ENCODE measurements at places on chromosomes 1 and 21.

GRCh38 chr1:205301842-205302588, 19.5 kb downstream of the NUAK2 start:
- no peak for DNase-seq

GRCh38 chr1:212153635-212154034, 118.1 kb downstream of the DTL start:
- DNase-seq, result no peak

DNA sequence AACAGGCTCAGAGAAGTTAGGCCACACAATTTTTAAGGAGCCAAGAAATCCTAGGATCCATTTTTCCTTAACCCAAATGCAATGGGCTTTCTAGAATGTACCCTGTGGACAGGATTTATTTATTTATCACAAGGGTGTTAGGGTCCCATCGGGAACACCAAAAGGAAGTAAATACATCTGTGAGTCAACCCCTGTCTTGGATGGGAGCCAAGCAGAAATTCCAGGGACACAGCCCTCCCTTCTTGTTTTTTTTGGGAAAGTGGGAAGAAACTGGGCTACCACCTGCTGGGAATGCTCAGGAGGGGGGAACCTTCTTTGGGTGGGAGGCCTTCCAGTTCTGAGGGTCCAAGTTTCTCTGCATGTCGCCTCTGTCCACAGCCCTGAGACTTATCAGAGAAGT, 1.3 kb downstream of the CRNN start:
- no peak for DNase-seq

- DNase-seq, result no peak
Measured at GRCh38 chr1:7562729-7563605, 208.1 kb upstream of the VAMP3 start.

DNA sequence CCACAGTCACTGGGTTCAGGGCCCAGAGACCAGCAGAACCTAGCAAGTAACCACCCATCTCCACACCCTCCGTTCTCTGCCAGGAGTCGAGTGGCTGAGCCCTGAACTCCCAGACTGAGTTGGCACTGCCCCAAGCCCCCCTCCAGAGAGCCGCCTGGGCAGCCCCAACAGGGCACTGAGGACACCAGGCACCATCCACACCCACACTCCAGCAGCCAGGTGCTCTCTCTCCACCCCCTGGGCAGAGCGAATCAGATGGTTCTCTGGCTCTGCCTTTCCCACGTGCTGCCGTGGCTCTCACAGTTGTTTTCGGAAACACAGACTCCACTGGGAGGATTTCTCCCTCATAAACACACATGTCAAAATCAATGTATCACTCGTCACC, 13.6 kb downstream of the WDR4 start:
- DNase-seq, result no peak

DNA sequence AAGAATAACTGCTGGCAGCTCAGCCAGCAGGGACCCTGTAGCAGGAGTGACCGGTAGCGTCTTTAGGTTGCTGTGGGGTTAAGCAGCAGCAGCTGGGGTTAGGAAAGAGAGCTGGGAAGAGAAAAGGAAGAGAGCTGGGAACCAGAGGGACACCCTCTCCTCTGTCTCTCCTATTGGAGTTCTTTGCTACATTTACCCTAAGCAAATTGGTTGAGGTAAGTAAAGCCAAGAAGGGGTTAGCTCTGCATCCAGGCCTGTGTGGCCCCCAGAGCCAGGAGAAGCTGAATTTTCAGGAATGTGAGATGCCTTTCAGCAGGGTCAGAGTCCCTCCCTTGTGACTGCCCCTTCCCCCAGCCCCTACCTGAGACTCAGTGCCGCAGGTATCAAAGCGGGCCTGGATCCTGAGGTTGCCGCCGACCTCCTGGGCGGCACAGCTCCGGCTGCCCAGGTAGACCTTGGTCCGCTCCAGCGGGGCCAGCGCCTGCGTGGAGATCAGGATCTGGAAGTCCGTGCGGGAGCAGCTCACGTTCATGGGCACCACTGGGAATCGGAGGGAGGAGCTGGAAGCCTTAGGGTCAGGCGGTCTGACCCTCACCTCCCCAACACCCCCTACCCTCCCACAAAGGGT, 16.4 kb downstream of the CDCP2 start:
- DNase-seq, result no peak

- no peak for DNase-seq
Measured at GRCh38 chr1:155379180-155379579, 58.5 kb downstream of the RUSC1 start.

DNA sequence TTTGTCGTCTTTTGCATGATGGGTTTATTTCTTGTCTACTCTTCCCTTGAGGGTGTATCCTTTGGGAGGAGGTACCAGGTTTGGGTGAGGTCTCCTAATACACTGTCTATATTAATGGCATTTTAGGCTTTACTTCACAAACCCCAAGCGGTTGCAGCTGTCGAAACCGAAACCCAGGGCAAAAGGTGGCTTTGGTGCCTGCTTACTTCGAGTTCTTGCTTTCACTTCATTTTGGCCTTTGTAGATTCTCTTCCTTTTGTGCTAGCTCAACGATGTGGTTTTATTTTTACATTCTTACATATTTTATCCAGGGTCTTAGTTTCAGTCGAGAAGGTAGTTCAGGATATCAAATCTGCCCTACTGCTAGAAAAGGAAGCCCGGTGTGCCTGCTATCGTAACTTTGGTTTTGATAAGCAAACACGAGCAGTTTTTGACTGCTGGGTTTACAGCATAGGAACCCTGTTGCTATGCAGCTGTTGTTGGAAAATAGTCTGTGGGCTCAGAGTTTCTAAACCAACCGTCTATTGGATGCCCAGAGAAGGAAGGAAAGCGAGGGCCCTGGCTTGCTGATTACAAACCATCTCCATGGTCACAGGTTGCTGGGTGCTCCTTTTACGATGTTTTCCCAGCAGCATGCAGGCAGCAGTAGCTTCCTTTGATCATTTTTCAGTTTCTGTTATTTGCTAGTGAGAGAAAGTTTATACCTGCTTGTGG, 9.8 kb upstream of the TSPAN2 start:
- DNase-seq, result no peak

GRCh38 chr21:45292399-45293219, 4.9 kb upstream of the POFUT2 start:
- DNase-seq, result no peak

DNA sequence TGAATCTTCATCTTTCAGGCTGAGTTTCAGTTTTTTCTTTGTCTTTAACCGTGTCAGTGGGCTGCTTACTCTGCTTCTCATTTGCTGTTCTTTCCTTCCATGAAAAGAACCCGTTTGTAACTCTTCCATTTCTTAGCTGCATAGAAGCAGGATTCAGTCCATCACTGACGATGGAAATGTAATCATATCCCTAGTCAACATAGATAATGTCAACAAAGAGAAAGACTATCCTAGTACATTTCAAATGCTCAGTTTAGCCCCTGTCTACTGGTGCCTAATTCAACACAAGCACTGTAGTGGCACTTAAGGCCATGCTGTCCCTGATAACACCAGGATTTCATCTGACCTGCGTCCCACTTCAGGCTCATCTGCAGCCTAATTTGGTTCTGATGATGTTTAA, 376 bp downstream of the GBP1 start:
- DNase-seq, result no peak

- DNase-seq, result no peak
Measured at GRCh38 chr1:206582971-206583706, 29.1 kb downstream of the EIF2D start.

DNA sequence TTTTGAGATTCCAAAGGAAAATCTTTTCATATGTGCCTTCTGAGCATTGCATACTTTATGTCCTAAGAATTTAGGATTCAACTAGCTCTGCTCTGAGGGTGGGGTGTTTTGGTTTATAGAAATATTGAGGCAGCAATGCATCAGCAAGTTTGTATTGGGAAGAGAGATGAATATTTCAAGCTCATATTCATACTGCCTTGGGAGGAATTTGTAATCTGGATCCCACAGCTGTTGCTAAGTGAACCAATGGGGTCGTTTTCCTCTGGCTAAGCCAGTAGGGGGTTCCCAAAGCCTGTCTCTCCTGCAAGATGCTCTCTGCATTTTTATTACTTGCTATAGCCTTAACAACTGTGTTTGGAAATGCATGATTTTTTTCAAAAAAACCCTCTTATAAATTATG, 130.6 kb downstream of the SNX7 start:
- DNase-seq, result no peak

- no peak for DNase-seq
Measured at GRCh38 chr1:182995894-182996293, 27.3 kb upstream of the LAMC1 start.

GRCh38 chr1:245105815-245106410, 48.9 kb upstream of the KIF26B start:
- DNase-seq, result no peak

- no peak for DNase-seq
Measured at GRCh38 chr1:181647314-181648035, 164.2 kb downstream of the CACNA1E start.

Measured in cortex of kidney (tissue), 1 donor.